NCI-H1436 treated with DMSO at 0.1 percent for 48 hours (cell line): ENCODE measurements at places on chromosomes 2 and 18.

GRCh38 chr2:238574490-238575271, 148.0 kb downstream of the ASB1 start:
- DNase-seq = no peak

- no peak for DNase-seq
Observed at GRCh38 chr2:191983186-191983585, 136.3 kb upstream of the CAVIN2 start.

- DNase-seq = no peak
Observed at GRCh38 chr2:219460424-219460926, 25.8 kb downstream of the SPEG start.

DNA sequence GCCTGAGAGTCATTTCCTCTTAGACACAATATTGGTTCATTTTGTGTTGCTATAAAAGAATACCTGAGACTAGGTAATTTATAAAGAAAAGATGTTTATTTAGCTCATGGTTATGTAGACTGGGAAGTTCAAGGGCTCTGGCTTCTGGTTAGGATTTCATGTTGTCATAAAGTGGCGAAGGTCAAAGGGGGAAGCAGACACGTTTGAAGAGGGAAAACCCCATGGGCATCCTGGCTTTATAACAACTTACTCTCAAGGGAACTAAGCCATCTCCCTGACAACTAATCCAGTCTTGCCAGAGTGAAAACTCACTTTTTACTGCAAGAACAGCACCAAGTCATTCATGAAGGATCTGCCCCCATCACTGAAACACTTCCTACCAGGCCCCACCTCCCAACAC, 89.7 kb upstream of the RNF152 start:
- no peak for DNase-seq

GRCh38 chr2:1742681-1743395, 1.5 kb downstream of the PXDN start:
- no peak for DNase-seq

DNA sequence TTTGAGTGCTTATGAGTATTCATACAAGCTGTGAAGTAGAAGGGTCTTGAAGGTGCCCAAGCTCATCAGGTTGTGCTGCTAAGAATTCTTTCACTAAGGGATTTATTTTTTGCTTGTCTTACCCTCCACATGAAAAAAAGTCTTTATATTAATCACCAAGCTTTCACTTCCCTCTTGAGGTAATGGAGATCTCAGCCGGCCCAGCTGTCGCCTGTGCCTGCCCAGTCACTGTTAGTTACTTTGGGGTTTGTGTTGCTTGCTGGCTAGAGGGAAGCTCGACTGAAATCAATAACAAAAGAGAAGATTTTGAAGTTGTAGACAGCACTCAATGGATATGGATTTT, 21.9 kb downstream of the MC2R start:
- DNase-seq = no peak

DNA sequence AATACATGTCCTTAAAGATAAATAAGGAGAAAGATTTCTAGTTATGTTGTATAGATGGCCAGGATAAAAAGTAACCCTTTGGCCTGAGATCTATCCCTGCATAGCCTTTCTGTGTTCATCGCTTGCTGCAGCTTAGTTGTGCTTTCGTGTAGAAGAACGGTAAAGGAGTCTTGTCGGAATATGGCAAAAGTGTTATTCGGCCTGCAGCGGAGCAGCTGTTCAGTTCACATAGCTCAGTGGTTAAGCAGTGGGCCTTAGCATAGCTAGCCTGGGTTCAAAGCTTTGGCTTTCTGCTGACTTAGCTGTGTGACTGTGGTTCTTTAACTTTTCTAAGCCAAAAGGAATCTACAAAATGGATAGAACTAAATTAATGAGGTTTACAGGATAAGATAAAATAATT, 55.4 kb downstream of the MALT1 start:
- no peak for DNase-seq

- no peak for DNase-seq
Observed at GRCh38 chr2:67210430-67210829, 186.7 kb upstream of the ETAA1 start.

DNA sequence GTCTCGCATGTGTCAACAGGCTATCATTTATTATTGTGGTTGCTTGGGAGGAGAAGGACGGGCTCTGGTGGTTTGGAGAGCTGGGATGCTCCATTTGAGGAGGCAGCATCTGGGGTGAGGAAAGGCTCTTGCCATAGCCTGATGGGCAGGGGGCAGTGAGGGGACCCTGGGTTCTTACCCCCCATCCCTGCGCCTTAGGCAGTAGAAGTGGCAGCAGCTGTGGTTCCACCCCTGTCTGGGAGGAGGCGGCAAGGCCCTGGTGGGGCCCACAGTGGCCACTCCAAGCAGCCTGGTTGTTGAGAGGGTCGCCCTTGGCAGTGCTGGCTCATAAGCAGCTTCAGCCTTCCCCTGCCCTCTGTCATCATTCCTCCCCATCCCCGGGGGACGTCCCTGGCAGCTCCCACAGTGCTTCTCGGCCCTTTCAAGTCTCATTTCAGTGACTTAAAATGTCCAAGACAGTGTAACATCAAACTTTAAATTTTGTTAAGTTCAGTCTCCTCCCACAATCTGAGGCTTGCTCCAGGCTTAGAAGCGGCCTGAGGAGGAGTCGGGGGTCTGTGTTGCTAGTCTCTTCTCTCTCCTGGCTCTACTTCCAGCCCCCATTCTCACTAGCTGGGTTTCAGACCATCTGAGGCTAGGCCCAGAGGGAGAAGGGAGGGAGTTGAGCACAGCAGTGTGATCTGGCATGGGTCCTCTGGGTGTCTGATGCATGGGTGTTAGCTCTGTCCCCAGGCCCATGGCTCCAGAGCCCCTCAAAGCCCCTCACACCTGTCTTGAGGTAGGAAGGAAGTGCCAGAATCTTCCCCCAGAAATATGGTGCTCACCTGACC, 34.9 kb upstream of the PTPN4 start:
- no peak for DNase-seq

- DNase-seq = no peak
Observed at GRCh38 chr2:173280853-173281252, 73.8 kb upstream of the CDCA7 start.
